NCI-H82 (cell line): ENCODE measurements at places on chromosomes 5 and 9.

- no peak for DNase-seq
These were observed 286.1 kb downstream of the TRPM3 start for GRCh38 chr9:70835323-70835722.

- no peak for DNase-seq
These were observed 330.6 kb downstream of the ACTL7B start for GRCh38 chr9:108525186-108525585.

GRCh38 chr5:146510559-146511125, 5.3 kb downstream of the GPR151 start:
- no peak for DNase-seq

GRCh38 chr9:128593039-128593438, 40.7 kb downstream of the SPTAN1 start:
- DNase-seq = no peak

- no peak for DNase-seq
These were observed 837.7 kb upstream of the ZNF608 start for GRCh38 chr5:125584140-125584520.

DNA sequence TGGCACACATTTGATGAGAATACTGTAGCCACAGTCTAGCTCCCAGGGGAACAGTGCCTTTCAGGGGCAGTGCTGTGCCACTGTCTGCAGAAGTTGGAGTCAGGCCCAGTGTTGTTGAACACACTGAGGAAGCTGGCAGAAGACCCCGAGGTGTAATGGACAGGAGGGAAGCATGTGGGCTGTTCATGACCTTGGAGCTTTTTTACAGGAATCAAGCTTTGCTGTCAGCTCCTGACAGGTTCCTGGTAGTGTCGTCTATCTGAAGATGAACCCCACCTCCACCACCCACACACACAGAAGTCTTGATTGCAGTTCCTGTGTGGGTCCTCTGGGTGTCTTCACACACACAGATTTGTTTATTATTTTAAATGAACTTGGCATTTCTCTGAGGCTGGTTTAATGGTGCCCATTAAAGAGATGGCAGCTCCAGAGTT, 40.3 kb upstream of the TNFAIP8 start:
- peak; percentile 4 for DNase-seq

- DNase-seq = no peak
These were observed 32.4 kb upstream of the TNFSF8 start for GRCh38 chr9:114962809-114963208.

- DNase-seq = no peak
These were observed 183.4 kb upstream of the NR3C1 start for GRCh38 chr5:143586781-143587362.

DNA sequence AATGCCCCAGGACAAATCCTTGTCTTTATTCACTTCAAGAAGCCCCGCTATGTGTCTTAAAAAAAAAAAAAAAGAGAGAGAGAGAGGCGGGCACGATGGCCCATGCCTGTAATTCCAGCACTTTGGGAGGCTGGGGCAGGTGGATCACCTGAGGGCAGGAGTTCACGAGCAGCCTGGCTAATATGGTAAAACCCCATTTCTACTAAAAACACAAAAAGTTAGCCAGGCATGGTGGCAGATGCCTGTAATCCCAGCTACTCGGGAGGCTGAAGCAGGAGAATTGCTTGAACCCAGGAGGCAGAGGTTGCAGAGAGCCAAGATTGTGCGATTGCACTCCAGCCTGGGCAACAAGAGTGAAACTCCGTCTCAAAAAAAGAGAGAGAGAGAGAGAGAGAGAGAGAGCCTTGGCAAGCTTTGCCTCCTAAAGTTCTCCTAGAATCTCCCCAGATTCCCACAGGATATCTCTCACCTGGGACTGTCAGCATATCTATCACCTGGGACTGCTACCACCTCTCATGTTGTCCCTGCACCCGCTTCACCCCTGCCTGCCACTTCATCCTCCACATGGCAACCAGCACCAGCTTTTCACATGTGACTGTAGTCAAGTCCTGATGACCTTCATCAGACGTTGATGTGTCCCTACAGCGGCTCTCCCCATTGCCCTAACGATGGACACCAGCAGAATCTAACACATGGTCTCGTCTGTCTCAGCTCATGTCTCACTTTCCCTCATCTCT, 5.8 kb downstream of the ITK start:
- no peak for DNase-seq

DNA sequence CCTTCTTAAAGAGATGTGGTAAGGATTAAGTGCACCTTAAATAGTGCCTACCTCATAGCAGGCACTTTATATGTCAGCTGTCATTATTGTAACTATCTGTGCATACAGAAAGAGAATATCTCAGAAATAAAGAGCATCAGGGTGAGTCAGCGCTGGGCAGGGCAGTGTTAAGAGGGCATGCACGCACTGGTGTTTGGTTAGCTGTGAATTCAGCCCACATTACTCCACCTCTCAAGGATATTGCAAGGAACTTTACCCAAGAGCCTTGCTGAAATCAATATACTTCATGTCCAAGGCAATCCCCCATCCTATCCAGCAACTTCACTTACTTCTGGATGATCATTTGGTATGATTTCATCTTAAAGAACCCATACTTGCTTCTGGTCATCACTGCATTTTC, 300.9 kb downstream of the NTRK2 start:
- no peak for DNase-seq

- DNase-seq = peak; percentile 87
These were observed 153.2 kb downstream of the MACROH2A1 start for GRCh38 chr5:135245521-135246499.

DNA sequence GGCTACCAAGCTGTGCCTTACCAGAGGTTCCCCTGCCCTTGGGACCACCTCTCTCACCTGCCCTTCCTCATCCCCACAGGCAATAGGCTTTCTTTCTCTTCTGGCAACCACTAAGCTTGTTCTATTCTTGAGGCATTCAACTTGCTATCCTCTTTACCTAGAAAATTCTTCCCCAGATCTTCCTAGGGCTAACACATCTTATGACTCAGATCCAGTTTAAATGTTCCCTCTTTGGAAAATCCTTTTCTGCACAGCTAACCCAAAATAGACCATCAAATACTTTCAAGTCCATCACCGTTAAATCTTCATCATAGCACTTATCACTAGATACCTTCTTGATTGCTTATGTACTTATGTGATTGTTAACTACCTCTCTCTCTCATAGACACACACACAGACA, 93.7 kb downstream of the ENC1 start:
- no peak for DNase-seq

DNA sequence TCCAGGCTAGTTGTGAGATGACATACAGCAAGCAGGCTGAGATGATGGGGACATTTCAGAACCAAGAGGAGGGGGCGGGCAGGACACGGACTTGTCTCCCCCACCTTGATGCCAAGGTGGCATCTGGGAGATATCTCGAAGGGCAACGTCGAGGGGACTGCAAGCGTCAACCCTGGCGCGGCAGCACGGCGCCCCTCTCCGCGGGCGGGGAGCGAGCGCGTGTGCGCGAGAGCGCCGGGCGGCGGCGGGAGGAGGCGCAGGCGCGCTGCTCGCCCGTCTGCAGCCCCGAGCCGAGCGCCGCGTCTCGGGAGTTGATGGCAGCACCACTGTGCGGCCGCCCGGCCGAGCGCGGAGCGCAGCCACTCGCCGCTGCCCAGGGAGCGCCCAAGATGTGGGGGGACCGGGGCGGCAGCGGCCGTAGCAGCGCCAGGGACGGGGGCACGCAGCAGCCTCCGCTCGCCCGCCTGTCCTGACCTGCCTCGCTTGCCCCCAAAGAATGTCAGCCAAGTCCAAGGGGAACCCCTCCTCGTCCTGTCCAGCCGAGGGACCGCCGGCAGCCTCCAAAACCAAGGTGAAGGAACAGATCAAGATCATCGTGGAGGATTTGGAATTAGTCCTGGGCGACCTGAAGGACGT, at the start of gene PRR16:
Gene PRR16, plus strand, starts transcription at position 310 of the 636 bp plus-strand sequence.
- DNase-seq = peak; percentile 61

DNA sequence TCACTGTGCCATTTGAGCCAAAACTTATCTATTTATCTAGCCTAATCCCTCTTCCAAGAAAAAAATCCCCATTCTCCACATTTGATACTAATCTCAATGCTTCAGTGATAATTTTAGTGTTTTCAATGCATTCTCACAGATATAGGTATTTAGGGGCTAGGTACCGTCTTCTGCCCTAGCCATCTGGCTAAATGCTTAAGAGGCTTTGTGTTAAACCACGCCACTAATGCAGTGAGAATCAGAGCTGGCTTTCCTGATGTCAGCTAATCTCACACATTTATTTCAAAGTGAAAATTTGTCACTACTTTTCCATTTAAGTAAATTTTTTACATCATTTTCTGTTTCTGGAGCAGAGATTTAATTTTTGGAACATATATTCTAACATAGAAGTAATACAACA, 479.7 kb downstream of the MAN2A1 start:
- peak; percentile 86 for DNase-seq

- DNase-seq = no peak
These were observed 77.1 kb upstream of the SELENOP start for GRCh38 chr5:42888771-42889170.

GRCh38 chr9:87578625-87579024, 81.0 kb downstream of the DAPK1 start:
- DNase-seq = peak; percentile 42

GRCh38 chr5:10578869-10579268, 15.0 kb downstream of the ANKRD33B start:
- no peak for DNase-seq

DNA sequence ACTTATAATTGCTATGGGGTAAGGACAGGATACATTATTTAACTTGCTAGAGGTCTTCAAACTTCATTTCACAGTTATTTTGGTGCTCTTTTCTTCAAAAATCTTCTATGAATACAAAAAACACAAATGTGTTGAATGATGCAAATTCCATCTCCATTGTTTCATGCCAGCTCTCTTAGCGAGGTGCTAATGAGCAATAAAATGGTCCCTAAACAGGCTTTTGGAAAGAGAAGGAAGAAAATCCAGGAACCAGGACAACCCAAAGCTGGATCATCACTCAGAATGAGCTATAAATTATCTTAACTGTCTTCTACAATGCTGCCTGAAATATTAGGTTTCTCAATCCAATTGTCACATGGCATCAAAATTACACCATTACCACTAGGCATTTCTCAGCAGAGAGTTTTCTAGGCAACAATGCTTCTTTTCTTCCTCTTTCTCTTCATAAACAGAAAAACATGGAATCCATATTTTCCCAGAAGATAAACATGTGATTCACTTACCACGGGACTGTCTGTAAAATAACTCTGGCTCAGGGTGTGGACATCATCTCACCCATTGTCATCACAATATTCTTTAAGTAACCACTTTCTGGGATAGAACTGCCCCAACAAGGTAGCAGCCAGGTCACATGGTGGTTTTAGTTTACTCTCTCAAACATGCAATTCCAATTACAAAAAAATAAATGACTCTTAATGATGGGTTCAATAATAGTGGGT, 249.4 kb downstream of the NPR3 start:
- DNase-seq = no peak

- no peak for DNase-seq
These were observed 73.1 kb downstream of the STK10 start for GRCh38 chr5:172114875-172115422.

GRCh38 chr9:95316274-95316673, 1.2 kb downstream of the FANCC start:
- DNase-seq = peak; percentile 33

DNA sequence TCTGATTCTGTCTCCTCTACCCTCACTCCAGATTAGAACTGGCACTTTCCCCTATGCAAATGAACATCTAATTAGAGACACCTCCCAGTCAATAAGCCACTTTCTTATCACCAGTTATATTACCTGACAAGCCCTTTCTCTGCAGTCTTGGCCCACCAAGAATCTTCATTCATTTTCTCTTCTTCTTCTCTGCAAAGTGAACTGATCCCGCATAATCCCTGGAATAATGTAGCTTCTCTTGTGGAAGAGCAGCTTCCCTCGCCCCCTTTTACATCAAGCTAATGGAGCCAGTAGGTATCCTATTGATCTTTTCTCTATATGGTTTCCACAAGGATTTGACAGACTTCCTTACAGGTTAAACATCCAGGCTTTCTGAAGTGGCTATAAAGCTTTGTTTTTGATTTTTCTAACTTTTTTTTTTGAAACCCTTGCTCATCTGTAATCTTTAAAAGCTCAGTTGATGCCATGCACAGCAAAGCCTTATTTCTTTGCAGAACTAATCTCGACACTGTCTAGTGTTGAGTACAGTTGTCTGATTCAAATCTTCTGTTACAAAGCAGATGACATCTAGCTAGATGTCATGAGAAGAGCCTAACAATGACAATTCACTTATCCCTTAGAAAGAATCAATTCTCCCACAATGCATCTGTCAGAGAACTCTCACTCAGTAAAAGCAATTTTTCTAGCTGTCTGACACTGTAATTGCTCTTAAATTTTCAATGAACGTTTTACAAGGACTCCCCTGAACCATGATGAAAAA, 281.4 kb downstream of the ISL1 start:
- DNase-seq = no peak

GRCh38 chr9:111423389-111423788, 60.8 kb downstream of the ECPAS start:
- no peak for DNase-seq

DNA sequence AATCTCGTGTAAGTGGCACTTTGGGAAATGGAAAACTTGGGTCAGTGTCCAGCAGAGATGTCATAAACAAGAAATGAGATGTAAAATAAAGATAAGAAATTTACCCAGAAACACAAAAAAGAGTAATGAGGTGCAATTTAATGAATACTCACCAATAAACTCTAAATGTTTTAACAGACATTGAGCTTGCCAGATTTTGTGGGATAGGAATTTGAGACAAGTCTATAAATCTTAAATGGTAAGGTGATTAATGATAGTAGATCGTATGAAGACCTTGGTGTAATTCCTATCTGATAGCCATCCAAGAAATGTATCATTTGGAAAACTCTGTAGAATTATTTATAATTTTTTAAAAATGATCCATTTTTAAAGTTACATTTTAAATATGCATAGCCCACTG, 682.4 kb downstream of the MAT2B start:
- no peak for DNase-seq
